ENCODE measurements at places on chromosomes 5 and 9.
A peak's percentile ranks its signal among the peaks of the same experiment; 100 is the strongest.

DNA sequence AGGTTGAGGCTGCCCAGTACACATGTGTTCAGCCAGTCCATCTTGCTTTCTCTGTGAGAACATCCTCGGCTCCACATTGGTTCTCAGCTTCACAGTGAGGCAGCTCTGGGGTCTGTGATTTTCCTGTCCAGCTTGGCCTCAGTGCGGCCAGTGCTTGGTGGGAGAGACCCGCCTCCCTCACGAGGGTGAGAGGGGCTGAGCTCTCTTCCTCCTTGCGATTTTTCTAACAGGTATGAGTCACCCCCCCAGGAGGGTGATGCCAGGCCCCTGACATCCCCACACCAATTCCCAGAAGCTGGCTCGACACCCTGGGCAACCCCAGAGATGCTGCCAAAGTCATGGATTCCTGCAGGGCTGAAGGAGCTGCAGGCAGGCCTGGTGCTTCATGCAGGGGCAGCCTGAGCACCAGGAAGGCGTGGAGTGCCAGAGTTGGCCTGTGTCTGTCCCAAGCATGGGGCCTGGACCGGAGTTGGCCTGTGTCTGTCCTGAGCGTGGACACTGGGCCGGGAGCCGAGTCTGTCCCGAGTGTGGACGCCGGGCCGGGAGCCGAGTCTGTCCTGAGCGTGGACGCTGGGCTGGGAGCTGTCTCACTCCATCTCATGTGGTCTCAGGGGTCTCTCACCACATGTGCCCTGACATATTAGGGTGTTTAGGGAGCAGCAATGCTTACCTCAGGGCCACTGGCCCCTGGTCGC lies 408.6 kb upstream of the IRX4 start:
- no peak for DNase-seq

- DNase-seq, result no peak
Observed at GRCh38 chr9:82957529-82958379, 105.2 kb downstream of the RASEF start.

- no peak for DNase-seq
Observed at GRCh38 chr5:147842869-147843268, 11.4 kb upstream of the SPINK1 start.

DNA sequence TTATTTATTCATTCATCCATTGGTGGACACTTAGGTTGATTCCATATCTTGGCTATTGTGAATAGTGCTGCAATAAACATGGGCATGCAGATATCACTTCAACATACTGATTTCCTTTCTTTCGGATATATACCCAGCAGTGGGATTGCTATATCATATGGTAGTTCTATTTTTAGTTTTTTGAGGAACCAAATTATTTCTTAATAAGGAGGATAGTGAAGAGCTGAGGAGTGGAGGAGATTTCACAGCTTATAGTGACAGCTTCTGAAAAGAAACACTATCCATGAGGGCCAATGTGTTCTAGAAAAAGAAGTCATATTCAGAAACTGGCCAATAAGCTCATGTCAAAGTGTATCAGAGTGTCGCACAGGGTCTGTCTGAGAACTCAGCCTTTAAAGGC lies 183.3 kb downstream of the SEC61B start:
- no peak for DNase-seq

DNA sequence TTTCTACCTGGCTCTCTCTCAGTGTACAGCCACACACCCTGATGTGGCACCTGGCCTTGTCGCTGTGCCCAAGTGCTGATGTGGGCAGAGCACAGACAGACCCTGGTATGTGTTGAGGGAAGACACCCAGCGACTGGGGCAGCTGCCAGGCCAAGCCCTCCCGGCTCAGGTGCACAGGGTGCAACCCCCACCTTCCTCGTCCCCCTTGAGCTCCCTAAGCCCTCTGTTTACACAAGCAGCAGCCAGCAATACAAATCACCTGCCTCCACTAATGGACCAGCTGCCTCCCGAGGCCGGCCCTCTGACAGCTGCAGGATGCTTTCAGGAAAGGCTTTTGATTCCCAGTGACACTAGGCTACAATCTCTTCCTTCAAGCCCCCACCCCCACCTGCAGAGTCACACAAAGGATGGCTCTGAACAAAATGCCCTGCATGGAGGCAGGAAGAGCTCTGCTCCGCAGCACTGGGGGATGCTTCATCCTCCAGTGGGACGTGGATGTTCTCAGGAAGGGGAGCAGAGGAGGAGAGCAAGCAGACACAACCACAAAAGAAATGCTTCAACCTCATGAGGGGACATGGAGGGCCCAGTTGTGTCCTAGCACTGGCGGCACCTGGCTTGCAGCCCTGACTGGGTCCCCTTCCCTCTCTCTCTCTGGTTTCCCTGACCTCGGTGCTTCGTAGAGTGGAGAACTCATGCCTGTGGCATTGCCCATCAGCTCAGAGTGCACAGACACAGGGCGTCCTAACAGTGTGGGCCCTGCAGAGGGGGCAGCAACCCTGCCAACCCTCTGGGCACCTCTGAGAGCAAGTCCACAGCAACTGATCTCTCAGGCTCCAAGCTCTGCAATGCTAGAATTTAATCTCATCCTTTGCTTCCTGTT lies 140.8 kb downstream of the BARX1 start:
- DNase-seq, result no peak

DNA sequence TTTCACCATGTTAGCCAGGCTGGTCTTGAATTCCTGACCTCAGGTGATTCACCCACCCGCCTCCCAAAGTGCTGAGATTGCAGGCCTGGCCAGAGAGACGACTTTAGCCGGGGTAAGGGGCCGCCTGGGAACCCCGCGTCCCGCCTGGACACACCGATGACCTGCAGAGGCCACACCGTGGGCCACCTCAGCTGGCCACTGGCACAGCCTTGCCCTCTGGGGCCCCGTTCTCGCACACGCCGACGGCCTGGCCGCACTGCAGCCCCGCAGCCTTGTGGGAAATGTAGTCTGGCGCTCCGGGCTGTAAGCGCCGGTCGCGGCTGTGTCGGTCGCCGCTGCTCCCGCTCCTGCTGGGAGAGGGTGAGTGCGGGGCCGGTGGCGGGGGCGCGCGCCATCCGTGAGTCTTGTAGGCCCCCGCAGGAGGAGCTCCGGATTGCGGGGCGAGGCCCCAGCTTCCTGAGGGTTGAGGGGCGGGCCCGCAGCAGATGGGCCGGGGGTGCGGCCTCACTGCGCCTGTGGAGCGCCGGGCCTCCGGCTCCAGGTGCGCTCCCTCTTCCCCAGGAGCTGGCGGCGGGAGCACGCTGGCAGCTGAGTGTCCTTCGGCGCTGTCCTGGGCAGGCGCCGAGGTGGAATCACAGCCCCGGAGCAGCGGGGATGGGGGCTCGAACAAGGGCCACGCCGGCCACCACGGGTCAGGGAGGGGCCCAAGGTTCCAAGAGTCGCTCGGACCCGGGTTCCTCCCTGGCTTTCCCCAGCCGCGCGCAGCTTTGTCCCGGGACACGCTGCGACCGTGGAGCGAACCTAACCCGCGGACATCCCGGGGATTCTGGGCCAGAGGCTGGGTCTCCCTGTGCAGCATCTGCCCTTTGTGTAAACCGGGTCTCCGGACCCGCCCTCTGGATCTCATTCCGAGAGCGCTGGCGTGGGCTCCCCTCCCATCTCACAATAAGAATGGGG lies at the start of gene ZFP2:
Gene ZFP2, plus strand, starts transcription at position 299 of the 957 bp plus-strand sequence. CDS start 35,401 bp downstream, outside the sequence.
- DNase-seq, result peak; percentile 78

GRCh38 chr5:169542811-169543210 lies 40.8 kb upstream of the SPDL1 start:
- DNase-seq, result no peak

GRCh38 chr9:8871796-8872445 lies 1072.3 kb upstream of the DMAC1 start:
- DNase-seq, result no peak

GRCh38 chr9:25724424-25724823 lies 46.2 kb upstream of the TUSC1 start:
- DNase-seq, result no peak

GRCh38 chr5:144352330-144352729 lies 181.7 kb downstream of the KCTD16 start:
- no peak for DNase-seq

GRCh38 chr5:7762267-7762666 lies 88.7 kb downstream of the CFAP90 start:
- peak; percentile 56 for DNase-seq

Measured in WTC11 (cell line).